ENCODE measurements at places on chromosomes 6 and 20.

DNA sequence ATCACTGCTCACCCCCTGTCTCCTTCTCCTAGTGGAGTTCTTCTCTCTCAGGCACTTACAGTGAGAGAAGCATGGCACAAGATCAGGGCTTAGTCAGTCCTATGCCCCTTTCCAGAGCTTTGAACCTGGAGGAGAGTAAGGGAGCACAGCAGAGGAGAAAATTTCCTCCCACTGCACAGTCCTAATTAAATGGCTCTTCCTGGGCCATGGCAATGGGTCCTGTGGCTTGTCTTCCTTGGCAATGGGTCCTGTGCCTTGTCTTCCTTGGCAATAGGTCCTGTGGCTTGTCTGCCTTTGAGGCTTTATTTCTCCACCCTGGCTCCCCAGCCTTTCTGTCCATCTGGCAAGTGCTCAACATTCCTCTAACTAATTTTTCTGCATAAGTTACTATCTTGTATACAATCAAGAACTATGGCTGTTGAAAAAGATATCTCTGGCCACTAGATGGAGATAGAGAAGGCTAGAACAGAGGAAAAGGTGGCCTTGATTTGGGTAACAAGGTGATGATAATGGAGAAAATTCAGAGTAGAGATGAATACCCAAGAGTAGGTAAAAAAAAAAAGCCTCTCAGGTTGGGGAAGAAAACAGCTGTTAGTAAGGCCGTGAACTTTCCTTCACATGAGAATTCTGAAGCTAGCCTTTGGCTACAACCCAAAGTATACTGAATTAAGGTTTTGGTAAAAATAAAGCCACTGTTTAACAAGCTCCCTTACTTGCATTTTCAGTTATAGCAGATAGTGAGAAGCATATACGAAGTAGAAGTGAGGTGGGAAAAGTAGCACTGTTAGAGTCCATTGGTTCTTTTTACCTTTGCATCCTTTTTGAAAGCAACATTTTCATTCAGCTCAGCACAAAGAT is 504.9 kb downstream of the DOK5 start:
- no peak for DNase-seq

DNA sequence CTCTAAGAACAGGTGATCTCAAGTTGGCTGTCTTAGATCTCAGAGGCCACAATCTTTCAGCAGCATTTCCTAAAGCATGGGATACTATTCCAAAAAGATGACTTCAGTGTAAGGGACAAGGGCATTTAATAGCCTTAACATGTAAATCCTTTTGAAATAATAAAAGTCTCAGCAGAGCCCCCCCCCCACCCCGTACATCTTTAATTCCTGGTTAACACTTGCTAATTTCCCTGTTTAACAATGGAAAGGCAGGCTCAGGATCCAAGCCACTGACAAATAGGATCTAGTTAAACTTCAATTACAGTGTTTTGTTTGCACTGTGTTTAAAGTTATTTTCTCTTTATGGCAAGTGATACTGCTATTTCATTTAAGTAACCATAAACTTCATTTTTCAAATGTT is 12.0 kb downstream of the TASP1 start:
- DNase-seq = no peak

DNA sequence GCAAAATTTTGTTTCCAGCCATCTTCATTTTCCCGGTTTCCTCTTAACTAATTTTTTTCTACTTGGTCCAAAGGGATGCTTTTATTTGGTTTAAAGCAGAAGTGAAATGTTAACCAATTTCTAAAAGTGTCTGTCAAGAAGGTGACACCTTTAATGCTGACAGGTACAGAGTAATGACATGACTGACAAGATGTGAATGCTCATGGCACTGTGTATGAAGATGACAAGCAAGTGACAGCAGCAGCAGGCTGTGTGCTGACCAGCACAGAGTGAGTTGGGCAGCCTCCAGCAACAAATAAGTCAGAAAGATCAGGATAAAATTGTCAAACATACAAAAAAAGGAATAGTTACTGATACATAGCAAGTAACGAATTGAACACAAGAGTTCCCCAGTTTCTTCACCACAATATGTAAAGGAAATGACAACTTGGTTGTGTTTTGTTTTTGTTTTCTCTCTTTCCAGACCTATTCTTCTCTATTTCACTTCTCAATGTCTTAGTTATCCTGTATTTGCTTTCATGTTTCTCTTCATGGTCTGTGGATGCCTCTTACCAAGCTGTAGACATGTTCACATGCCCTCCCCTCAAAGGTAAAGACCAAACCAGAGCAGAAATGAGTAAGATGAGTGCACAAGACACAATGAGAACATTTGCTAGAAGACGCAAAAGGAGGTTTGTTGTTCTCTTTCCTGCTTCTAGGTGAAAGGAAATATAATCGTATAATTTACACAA is 174.9 kb downstream of the FRK start:
- DNase-seq = no peak

DNA sequence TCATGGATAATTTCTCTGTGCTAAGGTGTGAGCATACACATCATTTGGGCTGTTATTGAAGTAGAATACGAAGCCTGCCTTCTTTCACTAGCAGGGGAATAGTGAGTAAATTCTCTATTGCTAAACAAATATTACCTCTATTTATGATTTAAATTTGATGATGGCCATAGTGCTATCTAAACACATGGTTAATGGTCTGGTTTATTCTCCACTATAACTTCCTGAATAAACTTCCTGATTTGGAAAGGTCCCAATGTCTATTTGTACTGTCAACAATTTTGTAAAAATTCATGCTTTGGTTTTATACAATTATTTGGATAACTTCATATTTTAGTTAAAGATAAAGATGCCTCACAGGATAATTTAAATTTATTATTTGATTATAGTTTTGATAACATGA is 400.8 kb downstream of the ARHGAP18 start:
- no peak for DNase-seq

Measured in dermis blood vessel endothelial cell (primary cell).